ENCODE measurements at places on chromosomes 11 and 22.

DNA sequence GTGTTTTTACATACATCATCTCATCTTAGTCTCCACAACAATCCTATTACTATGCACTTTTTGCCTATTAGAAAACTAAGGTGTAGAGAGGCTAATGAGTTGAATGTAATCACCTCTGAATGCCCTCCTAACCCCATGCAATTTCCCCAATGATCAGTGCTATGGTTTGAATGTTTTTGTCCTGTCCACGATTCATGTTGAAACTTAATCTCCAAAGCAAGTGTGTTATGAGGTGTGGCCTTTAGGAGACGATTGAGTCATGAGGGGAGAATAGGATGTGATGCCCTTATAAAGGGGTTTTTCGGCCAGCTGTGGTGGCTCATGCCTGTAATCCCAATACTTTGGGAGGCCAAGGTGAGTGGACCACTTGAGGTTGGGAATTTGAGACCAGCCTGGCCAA is 2.0 kb upstream of the CCDC73 start:
- no peak for DNase-seq

GRCh38 chr22:49815641-49816091 is 12.0 kb downstream of the BRD1 start:
- no peak for DNase-seq

- no peak for DNase-seq
Measured at GRCh38 chr11:31921081-31921480, 110.0 kb upstream of the PAX6 start.

DNA sequence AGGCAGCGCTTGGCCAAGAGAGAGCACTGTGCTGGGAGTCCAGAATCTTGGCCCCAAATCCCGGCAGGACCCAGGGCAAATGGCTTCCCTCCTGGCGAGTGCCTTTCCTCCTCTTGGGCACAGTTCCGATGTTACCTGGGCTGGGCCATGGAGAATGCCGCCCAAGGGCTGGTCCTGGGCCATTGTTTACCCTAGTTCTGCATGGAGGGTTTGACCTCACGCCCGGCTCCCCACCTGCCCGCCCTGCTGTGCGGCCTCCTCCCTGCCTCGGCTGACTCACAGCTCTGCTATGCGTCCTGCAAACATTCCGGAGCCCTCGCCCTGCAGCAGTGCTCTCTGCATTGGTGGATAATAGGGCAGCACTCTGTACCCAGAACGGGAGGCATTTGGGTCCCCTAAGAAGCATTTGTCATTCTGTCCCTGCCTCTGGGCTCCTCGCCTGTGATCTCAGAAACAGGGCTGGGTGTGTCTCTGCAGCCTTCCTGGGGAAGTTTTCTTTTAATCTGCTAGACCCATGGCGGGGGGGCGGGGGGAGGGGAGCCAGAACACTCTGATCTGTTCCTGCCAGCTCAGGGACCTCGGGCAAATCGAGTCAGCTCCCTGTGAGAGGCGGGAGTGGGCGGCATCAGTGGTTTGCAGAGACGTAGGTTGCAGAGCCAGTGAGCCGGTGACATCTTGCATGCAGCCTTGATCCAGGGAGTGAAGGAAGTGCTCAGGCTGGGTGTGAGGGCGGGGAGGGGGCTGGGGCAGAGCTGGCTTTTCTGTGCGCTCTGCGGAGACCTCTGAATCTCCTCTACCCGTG is 32.9 kb upstream of the SMIM38 start:
- peak; percentile 88 for DNase-seq

DNA sequence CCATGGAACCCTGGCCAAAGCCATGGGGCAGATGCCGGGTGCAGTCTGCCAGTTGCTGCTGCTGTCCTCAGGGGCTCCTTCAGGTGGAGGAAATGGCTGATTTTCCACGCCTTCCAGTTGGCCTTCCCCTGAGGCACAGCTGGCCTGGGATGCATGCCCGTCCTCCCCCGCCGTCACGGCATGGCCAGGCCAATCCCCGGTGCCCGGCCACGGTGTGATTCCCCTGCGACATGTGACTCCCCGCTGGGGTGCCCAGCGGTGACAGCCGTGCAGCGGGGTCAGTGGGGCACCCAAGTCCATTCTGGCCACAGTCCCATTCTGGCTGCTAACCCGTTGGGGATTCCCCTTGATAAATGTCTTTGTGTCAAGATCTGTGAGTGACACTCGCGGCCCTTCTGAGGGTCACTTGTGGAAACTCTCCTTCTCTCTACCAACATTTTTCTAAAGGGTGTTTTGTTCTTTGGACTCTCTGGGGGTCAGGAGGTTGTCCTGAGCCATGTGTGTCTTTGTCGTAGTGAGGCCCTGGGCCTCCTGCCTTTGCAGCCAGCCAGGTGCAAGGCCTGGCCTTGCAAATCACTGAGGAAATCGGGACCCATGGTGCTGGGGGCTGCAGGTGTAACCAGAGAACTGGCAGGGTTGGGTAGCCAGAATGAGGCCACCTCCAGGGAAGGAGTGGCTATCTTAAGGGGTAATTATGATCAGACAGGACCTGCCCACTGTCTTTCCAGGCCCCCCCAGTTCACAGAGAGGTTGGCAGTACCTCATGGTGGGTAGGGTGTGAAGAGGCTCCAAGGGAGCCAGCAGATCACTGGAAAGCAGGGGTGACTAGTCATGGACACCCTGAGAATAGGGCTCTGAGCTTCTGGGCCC is 37.1 kb downstream of the KCNQ1OT1 start:
- no peak for DNase-seq

- no peak for DNase-seq
Measured at GRCh38 chr11:17267576-17267975, 9.0 kb upstream of the NUCB2 start.

DNA sequence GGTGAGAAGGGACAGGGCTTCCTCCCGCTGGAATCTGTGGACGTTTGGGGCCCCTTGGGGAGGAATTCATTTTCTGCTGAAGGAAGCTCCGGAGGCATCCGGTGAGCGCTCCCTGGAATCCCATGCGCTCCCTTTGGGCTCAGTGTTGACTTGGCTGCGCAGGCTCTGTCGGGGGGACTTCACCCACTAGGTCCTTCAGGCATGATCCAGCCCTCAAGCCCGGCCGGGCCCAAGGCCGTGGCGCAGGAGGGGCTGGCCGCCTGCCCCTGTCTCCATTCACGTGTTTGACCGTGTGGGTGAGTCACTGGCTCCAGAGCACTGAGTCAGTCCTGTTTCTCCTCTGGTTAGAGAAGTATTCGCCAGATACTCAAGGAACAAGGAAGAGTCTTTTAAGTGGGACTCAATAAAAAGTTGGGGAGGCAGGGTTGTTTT is 1.4 kb downstream of the CTTN start:
- peak; percentile 24 for DNase-seq

GRCh38 chr11:8671193-8671612 is 11.3 kb downstream of the TRIM66 start:
- DNase-seq: no peak

DNA sequence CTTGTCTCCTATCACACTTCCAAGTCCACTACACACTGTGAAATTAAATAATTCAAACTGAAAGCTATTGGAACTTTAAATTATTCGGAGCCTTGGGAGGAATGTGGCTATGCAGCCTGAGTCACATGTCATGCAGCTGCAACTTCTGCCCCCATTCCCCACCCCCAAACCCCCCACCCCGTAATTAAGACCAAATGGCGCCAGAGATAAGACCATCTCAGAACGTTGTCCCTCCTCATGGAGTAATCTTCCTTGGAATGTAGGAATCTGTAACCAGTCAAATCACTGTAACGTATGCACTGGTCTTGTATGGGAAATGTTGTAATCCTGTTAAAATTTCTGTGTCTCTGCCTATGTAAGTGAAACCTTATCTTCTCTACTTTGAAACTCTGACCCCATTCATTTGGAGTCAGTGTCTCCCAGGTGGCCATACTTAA is 37.0 kb downstream of the GAB2 start:
- DNase-seq: no peak

DNA sequence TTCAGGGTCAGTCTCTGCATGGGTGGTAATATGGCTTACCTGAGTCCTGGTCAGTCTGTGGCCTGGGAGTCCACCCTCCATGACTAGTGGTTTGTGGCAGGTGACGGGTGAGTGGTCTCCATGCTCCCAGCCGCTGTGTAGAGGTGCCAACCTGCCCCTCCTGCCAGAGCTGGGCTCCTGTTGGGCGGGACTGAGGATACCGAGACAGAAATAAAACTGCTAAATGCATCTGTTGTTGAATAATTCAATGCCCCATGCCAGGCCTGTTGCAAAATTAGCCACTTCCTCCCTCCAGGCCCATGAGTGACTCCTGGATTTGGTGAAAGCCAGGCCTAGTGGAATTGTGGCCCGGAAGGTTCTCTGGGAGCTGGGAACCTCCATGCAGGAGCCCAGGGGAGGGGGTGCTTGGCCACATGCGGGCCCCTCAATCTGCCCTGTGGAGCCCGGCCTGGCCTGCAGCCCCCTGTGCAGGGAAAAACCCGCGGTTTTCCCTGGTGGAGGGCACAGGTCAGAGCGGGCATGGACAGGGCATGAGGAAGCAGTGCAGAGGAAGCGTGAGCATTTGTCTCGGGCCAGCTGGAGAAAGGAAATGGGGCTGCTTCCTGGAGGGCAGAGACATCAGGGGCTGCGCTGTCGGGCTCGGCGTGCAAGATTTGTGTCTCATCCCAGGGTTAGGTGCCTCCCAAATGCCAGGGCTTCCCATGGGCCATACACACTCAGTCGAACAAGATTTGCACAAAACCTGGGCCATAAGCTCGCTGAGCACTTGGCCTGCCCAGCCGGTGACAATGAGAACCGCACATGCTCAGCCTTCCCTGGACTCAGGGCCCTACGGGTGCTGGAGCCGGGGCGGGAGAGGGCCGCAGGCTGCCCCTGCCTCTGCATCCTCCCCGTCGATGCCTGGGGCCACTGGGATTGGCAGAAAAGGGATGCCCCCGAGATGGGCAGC is 66.9 kb downstream of the KCNQ1 start:
- DNase-seq: no peak

- no peak for DNase-seq
Measured at GRCh38 chr22:48799227-48799970, 1028.3 kb downstream of the BRD1 start.

DNA sequence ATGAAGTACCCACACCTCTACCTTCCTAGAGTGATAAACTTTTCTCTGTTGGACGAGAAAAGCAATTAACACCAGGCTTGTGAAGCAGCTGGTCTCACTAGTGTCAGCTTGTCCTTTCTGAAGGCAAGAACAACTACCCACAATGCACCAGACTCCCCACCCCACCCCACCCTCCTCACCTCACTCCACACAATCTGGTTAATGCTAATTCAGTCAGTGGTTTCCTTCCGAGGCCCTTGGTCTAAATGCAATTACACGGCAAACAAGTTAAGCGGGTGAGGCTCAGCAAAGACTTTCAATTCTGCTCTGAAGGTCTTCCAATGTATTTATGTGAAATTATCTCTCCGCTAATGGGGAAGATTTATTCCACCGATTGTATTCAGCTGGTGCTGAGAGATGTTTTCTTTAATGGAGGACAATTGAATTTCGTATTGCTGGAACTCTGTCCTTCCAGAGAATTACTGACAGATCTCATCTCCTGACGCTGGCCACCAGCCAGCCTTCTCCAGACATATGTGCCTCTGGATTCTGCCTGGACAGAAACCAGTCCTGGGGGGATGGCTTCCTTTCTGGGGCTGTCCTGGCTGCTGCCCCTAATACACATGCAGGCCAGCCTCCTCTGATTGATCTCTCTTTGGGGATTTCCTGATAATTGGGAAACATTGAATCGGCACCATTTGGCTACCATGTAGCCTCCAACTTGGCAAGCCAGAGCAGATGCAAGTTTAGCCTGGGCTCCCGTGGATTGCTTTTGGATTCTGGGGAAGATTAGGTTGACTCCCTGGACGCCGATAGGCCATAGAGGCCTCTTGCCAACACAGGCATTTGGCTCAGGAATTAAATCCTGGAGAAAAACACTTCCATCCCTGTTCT is 165.8 kb upstream of the NARS2 start:
- no peak for DNase-seq

DNA sequence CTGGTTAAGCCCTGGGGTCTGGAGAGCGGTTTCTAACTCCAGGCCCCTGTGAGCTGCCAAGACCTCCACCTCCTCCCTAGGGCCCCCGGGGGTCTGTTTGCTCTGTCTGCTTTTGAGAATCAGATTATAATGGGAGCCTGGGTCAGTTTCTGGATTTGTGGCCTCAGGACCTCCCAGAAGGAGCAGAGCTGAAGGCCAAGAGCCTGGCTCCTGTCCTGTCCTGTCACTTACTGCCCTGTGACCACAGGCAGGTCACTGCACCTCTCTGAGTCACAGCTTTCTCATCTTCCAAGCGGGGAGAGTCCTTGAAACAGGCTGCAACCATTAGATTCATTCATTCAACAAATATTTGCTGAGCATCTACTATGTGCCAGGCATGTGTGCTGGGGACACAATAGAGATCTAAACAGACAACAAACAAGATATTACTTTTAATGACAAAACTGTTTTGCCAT is 87.3 kb upstream of the FGF3 start:
- no peak for DNase-seq

GRCh38 chr11:85257837-85258236 is 369.3 kb downstream of the DLG2 start:
- DNase-seq: peak; percentile 1

DNA sequence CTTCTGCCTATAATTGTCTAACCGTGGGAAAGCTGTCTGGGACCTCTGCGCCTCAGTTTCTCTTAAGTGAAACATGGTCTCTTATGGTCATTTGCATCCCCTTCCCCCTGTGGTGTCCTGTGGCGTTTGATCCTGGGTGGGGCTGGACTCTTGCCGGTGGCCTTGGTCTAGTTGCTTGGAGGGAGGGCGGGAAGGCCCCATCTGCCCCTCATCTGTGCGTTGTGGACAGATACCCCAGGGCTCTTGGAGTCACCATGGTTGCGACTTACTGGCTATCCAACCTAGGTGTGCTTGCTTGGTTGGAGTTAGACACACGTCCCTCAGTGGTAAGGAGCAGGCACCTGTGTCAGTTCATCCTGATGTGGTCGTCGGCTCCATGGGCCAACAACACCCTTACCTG is 15.2 kb downstream of the SHANK3 start:
- no peak for DNase-seq

GRCh38 chr11:132883241-132883640 is 649.1 kb downstream of the OPCML start:
- DNase-seq: no peak

- no peak for DNase-seq
Measured at GRCh38 chr22:45285263-45286058, 712 bp downstream of the UPK3A start.

GRCh38 chr11:73160005-73160760 is 18.1 kb upstream of the FCHSD2 start:
- DNase-seq: no peak
